EL (cell line): ENCODE measurements at places on chromosomes 3 and 15.
A peak's percentile ranks its signal among the peaks of the same experiment; 100 is the strongest.

GRCh38 chr3:59085976-59086375, 36.2 kb upstream of the CFAP20DC start:
- no peak for DNase-seq

DNA sequence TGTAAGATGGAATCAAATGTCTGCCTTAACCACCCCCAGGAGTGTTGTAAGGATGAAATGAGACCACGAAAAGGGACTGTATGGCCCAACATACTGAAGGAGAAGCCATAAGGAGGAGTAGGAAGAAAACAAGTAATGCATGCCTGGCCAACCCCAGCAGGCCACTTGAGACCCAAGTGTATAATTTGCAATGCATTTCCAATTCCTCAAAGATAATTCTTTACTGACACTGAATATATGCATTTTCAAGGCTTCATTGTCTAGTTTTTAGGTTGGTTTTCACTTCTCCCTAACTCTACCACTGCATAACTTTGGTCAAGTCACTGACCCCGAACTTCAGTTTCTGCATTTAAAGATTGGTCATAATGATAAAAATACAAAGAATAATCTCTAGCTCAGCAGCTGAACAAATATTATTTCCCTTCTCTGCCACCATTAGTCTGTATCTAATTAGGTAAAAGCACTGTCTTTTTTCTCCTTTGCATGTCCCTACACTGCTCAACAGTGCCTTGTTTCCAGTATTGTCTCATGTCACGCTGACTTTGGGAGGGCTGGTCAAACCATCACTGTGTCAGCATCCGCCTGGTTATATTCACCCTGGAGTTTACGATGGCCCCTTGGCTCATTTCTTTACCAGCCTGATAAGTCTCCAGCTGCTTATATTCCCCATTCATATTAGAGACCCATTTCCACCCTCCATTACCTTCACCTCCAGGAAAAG, 378.6 kb downstream of the NTRK3 start:
- no peak for DNase-seq

DNA sequence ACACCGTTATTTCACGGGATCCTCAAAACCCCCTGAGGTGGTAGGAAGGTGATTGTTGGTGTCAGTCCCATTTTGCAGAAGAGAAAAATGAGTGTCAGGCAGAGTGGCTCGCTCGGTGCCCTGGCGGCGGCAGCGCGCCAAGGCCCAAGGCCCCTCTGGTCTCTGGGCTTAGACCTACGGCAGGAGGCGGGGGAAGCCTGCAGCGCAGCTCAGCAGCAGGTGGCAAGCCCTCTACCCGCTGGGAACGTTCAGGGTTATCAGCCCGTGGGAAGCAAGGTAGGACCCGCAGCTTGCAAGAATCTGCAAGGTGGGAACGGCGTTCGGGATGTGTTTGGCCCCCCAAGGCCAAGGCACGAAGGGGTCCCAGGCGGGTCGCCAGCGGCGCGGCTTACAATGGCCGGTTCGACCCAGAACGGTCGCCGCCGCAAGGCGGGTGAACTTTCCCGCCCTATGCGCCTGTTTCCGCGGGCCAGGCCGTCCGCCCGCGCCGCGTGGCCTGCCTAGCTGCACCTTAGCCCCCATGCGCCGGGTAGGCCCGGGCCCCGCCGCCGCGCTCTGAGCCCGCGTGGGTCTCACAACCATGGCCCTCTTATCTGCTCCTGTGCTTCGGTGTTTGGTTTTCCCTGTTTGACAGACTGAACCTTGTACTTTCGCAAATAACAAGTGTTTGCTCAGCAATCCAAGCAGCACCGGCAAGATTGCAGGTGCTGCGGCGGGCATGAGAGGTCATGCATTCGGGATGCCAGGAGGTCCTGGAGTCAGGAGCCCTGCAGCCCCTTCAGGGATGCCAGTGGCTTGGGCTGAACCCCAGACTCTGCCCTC, 39.7 kb downstream of the CCNL1 start:
- DNase-seq, result no peak

DNA sequence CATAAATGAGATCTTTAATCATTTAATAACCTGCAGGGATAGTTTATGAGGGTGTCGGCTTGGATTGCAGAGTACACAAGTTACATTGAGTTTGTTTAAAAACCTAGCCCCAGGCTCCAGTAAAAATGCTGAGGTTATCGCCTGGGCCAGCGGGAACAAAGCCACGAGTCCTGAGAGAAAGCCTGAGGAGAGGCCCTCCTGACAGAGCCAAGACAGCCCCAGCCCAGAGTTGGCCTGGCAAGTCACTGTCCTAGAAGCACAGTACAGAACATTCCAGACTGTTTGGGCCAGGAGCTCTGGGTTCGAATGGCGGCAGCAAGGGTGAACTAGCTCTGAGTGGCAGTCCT, 32.4 kb downstream of the SEC61A1 start:
- no peak for DNase-seq

DNA sequence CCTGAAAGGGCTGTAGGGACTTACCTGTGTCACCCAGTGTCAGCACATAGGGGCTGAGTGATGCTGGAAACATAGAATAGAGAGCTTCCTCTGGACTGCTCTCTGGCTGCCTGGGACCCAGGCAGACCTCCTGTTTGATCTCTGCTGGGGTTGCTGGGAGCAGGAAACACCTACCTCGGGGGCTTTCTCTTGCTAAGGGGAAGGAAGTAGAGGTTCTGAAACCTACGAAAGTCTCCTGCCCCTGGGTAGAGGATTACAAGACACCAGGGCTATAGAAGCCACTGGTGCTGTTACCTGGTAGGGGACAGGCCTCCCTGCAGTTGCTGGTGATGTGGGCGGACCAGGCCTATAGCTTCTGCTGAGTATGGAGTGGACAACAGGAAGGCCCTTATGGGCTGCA, 81.7 kb downstream of the DHX30 start:
- DNase-seq, result no peak

DNA sequence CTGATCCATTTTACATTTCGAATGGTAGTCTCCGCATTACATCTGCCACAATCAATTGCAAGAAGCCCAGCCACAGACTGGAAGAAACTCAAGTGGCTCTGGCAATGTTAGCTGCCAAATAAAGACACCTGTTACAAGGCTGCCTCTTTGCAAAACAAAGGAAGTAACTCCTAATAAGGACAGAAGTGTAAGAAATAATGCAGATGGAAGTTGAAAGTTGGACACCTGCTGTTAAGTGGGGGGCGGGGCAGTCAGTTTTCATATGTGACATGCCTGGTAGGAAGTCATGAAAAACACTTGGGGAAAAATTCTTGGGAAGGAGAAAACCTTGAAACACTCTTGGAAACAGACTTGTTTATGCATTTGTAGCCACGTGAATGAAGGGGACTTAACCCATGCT, 54.1 kb upstream of the ATP2C1 start:
- no peak for DNase-seq

DNA sequence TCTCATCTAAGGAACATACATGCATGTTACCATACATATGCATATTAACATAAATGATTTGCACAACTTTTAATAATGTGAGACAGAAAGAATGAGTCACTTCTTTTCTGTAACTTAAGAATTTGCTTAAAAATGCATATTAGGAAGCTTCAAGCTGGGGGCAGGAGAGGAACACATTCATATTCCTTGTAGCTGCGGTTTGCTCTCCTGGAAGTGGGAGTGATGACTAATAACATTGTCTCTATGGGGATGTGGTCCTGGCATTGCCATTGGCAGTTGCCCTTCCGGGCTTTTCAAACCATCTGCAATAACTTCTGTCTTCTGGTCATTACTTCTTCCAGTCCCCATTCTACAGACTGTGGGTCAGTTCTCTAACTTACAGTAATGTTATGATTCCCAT, 15.6 kb downstream of the CHST2 start:
- DNase-seq, result peak; percentile 98

DNA sequence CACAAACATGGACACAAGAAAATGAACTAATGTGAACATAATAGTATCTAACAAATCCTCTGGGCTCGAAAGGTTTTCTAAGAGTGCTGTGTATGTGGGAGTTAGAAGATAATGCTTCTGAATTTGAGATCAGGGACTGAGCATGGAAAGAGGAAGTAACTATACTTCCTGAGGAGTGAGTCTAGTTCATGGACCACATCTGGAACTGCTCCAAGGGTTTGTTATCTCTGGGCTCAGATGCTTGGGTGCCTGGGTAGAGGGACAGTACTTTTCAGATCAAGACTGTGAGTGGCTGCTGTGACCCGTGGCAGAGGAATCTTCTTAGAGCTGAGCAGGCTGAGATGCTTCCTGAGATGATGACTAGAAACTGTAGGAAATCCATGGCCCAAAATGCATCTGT, 28.5 kb downstream of the TBC1D23 start:
- DNase-seq, result peak; percentile 53

GRCh38 chr3:76842216-76842615, 197.7 kb upstream of the ROBO2 start:
- no peak for DNase-seq

DNA sequence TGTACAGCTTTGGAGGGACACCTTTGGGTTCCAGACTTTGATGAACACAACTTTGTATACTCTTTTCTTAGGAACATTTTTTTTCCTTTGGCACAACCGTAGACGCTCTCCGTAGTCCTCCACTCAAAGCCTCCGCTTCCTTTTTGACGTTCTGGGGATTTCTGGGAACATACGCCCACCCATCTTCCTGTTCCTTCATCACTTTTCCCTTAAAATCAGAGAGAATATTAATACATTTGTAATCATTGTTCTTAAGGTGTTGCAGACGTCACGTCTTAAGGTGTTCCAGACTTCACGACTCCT, 405 bp upstream of the SPG21 start:
- DNase-seq, result no peak

DNA sequence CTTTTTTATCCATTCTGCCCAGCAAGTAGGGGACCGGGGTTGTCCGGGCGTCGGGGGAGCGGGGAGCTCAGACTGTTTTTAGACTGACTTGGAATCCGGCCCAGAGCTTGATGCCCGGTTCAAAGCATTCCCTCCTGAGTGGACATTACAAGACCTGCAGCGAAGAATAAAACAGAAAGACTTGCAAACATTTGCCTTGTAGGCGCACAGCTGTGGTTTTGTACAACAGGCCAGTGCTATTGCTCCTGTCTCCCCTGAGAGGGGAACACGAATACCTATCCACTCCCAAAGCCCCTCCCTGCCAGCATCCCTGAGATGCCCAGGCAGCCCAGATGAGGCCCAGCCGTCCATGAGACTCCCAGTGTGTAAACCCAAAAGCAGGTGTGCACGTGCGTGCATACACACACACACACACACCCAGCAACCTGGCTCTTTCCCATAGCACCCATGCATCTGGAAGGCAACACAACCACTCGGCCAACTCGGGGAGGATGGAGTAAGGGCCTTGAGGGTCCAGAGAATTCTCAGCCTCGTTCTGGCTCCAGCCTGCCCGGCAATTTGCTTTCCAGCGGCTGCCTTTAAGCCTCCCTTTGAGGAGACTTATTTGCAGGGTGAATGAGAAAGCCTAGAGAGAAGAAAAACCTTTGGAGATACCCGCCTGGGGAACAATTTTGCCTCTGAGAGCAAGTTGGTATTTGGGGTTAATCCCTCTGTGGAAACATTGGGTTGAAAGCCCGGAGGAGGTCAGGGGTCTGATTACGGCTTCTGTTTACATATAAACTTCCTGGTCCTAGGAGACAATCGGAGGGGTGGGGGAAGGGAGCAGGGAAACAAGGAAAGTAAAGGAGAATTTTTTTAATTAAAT, 161.0 kb upstream of the HES1 start:
- DNase-seq, result no peak

GRCh38 chr3:54262541-54262940, 140.2 kb downstream of the CACNA2D3 start:
- no peak for DNase-seq

DNA sequence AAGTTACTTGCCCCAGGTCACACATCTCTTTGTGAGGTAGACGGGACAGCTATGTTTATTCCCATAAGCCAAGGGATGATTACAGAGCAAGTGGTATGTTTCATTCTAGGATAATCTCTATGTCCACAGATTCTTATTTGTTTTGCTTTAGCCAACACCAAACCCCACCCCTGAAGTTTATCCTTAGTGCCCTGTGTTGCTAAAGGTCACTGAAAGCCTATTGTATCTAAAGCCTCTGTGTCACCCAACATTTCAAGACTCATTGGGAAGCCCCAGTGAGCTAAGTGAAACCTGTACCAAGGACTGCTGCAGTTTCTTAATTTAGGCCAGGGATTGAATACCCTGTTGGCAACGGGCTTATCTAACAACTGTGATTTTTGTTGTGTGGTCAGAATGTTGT, 135.6 kb downstream of the ADAMTS9 start:
- DNase-seq, result no peak

DNA sequence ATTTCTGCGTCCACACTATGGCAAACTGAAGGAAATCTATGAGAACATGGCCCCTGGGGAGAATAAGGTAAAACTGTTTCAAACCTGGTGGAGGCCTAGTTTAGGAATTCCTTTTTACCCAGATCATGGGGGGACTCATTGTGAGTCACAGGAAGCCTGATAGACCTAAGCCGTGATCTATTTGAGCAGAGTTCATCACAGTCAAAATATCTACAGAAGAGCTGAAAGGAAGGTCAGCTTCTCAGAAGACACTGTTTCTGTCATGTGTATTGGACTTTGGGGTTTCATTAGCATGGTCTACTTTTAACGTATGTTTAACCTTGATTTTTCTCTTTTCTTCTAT, 1.3 kb downstream of the PSMD2 start:
- DNase-seq, result peak; percentile 83

DNA sequence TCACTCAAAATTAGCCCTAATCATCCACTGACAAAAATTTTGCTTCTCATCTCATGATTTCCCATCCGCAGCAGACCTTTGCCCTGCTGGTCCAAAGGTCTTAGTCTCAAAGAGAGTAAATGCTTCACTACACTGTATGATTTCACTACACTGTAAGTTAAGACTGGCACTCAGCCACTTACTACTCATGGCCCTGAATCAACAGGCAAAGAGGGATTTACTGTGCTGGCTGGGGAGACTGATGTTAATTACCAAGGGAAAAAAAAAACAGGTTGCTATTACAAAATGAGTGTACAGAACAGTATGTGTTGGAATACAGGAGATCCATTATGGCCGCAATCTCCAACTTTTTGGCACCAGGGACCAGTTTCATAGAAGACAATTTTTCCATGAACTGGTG, 214.8 kb downstream of the ZMAT3 start:
- DNase-seq, result no peak

- DNase-seq, result no peak
Measured at GRCh38 chr3:25587526-25587925, 77.2 kb downstream of the TOP2B start.

GRCh38 chr3:128210711-128211110, 57.4 kb downstream of the EEFSEC start:
- DNase-seq, result no peak

GRCh38 chr3:100482176-100482575, 10.2 kb upstream of the TMEM45A start:
- DNase-seq, result no peak

DNA sequence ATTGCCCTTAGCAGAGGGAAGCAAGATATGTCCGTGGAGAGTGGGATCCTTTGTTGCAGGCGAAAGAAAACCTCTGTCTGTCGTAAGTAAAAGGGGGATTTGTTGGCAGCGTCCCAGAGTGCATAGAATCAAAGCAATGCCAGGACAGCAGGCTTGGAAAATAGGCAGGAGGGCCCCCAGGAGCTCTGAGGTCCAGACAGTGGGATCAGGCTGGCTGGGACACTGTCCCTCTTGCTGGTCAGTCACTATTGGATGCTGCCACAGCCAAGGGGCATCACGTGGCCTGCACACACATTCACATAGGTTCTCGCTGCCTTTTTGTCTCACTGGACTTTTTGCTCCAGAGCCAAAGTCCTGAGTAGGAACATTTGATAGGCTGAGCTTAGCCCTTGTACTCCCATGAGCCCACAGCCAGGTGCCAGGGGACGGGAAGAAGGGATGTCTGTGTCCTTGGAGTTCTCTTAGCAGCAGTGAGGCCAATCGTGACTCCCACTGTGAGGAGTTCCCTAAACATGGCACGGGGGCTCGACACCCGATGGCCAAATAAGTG, 10.7 kb downstream of the MUC20 start:
- no peak for DNase-seq

- no peak for DNase-seq
Measured at GRCh38 chr3:64922213-64922612, 234.4 kb upstream of the ADAMTS9 start.
